ENCODE measurements at places on chromosomes 13 and 19.

- DNase-seq, result no peak
These were observed 9.4 kb upstream of the EVI5L start for GRCh38 chr19:7820588-7820987.

DNA sequence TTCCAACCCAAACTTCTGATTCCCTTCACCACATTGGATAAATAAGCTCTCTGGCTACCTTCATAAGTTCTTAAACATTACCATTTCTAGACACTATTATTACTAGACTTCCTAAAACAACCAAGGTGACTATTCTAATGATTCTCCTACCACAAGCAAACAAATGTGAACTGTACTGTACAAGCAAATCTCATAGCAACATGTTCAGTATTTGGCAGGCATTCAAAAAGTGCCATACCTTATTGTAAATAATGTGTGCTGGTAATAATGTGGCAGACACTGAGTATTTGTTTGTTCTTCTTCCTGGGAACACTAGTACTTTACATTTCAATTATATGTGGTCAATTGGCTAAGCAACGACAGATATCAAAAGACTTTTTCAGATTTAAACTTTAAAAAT, 986.0 kb upstream of the SPRY2 start:
- no peak for DNase-seq

- DNase-seq, result no peak
These were observed 3.2 kb upstream of the SPRYD7 start for GRCh38 chr13:49939321-49939720.

GRCh38 chr13:48593536-48593935, 60.2 kb upstream of the CYSLTR2 start:
- DNase-seq, result no peak

- DNase-seq, result peak; percentile 97
These were observed 36.1 kb downstream of the ACTN4 start for GRCh38 chr19:38683393-38684077.

DNA sequence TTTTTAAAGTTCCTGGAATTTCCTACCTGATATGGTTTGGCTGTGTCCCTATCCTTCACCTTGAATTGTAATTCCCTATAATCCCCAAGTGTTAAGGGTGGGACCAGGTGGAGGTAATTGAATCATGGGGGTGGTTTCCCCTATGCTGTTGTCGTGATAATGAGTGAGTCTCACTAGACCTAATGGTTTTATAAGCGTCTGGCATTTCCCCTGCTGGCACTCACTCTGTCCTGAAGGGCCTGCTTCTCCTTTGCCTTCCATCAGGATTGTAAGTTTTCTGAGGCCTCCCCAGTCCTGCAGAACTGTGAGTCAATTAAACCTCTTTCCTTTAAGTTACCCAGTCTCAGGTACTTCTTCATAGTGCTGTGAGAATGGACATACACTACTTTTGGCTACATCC, 298.7 kb downstream of the HS6ST3 start:
- DNase-seq, result no peak

- DNase-seq, result no peak
These were observed 4.2 kb downstream of the PDCD2L start for GRCh38 chr19:34408411-34408810.

- DNase-seq, result no peak
These were observed 204.0 kb upstream of the STARD13 start for GRCh38 chr13:33489563-33489962.

- DNase-seq, result peak; percentile 57
These were observed 4.0 kb upstream of the NKPD1 start for GRCh38 chr19:45164577-45165335.

DNA sequence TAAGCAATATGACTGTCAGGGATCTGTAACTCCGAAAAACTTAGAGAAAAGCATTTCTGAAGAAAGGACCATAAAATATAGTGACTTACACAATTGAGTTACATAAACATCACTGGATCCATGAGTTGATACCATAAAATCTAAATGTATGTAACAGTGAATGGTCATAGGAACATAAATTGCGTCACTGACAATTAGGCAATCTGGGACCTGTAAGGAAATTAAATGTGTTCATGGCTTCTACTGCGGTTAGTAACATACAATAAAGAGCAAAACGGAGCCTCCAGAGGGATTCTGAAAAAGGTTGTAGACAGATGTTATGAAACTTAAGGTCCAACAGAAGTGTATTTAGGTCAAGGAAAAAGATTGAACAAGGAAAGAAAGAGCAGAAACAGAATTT, 27.1 kb downstream of the POU4F1 start:
- no peak for DNase-seq

DNA sequence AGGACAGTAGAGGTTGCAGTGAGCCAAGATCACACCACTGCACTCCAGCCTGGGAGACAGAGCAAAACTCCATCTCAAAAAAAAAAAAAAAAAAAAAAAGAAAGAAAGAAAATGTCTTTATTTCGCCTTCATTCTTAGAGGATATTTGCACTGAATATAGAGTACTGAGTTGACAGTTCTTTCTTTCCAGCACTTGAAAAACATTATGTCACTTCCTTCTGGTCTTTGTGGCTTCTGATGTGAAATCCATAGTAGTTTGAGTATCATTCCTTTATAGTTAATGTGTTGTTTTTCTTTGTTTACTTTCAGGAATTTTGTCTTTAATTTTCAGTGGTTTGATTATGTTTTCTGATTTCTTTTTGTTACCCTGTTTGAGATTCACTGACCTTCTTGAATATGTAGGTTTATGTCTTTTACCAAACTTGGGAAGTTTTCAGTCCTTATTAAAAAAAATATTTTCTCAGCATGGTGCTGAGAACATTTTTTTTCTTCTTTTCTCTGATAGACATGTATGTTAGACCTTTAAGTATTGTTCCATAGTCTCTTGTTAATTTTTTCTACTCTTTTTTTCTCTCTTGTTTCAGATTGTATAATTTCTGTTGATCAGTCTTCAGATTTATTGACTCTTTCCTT, 50.1 kb downstream of the PCCA start:
- peak; percentile 65 for DNase-seq

- DNase-seq, result peak; percentile 72
These were observed 1.8 kb downstream of the HMGB1 start for GRCh38 chr13:30463787-30464495.

DNA sequence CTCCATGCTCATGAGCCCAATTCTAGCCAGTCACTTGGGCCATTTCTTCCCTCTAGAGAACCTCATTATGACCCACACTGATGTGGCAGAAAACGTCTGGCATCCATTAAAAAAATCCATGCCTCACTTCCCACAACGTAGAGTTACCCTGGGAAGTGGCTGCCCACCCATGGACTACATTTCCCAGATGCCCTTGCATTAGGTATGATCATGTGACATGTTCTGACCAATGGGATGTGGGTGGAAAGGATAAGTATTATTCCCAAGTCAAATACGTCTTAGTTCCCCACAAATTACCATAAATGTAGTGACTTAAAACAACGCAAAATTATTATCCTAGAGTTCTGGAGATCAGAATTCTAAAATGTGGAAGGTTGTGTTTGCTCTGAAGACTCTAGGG, 47.9 kb upstream of the ZNRF4 start:
- DNase-seq, result peak; percentile 25

- DNase-seq, result no peak
These were observed 53.2 kb downstream of the NWD1 start for GRCh38 chr19:16772841-16773240.

GRCh38 chr19:51417107-51417809, at the start of gene SIGLEC10:
TSS of gene SIGLEC10 (minus strand) at chr19:51417642. CDS start at chr19:51417581, 61 bp downstream.
- no peak for DNase-seq

GRCh38 chr13:24678151-24678550, 2.1 kb upstream of the ATP12A start:
- DNase-seq, result no peak

GRCh38 chr13:32707471-32707870, 121.2 kb downstream of the PDS5B start:
- DNase-seq, result no peak

DNA sequence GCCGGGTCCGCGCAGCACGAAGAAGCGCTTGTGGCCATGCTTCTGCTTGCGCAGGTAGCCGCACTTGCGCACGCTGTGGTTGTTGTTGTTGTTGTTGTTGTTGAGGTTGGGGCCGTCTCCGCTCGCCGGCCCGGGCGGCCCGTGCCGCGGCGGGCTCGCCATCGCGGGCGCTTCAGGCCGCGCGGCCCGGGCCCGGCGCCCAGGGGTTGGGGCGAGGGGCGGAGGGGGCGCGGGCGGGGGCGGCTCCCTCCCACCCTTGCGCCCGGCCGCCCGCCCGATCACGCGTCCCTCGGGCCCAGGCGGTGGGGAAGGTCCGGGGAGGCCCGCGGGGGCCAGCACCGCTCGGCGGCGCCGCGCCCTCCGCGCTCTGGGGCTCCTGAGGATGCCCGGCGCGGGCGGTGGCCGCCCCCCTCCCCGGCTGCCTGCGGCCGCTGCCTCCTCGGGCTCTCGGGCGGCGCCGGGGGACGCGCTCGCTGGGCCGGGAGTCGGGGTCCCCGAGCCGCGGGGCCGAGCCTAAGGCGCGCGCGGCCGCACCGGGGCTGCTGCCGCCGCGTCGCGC, 412 bp downstream of the IRS2 start:
- DNase-seq, result no peak

GRCh38 chr13:67557642-67558241, 327.6 kb upstream of the PCDH9 start:
- no peak for DNase-seq

DNA sequence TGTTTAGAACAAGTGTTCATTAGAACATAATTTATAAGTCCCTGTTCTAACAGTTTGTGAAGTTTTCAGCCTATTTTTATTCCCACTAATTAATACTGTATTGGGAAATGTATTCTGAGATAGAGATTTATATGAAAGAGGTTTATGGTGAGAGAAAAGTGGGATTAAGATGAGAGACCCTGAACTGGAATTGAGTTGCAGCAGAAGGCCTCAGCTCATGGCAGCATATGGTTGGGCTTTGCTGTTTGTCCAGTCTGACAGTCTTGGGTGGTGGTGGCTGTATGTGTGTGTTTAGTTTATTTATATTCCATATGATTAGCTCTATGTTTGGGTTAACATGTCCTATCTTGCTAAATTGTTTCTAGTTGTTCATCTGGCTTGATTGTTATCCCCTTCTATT, 575.1 kb downstream of the SLITRK5 start:
- no peak for DNase-seq

- no peak for DNase-seq
These were observed 1178.0 kb downstream of the UQCRFS1 start for GRCh38 chr19:28034936-28035335.

GRCh38 chr19:38869836-38870607, 8.1 kb downstream of the RINL start:
- peak; percentile 58 for DNase-seq

DNA sequence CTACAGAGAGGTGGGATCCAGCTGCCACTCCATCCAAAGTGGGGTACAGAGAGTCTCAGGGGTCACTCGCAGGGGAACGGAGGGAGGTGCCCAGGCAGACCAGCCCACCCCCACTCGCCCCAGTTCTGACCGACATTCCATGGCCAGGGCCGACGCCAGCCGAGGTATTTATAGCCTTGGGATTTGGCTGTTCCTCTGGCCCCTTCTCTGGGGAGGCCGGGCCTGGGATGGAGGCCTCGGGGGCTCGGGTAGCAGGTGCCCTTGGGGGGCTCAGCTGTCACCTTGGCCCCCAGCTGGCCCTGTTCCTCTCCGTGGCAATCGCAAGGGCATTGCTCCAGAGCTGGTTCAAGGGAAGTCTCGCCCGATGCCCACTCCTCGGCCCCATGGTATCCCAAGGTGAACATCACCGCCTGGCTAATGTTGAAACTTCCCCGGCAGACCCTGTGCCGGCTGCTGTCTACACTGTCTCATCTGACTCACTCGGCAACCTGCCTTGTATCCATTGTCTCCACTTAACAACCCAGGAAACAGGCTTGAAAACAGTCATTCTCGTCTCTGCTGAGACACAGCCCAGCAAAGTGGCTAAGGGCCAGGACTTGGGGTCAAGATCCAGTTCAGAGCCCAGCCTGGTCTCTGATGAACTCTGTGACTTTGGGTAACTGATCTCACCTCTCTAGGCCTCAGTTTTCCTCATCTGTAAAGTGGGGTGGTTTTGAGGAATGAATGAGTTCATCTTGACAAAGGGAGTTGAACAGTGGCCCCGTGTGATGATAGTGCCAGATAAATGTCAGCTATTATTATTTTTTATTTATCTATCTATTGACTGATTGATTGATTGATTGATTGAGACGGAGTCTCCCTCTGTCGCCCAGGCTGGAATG, 9.7 kb downstream of the PRKACA start:
- DNase-seq, result no peak

DNA sequence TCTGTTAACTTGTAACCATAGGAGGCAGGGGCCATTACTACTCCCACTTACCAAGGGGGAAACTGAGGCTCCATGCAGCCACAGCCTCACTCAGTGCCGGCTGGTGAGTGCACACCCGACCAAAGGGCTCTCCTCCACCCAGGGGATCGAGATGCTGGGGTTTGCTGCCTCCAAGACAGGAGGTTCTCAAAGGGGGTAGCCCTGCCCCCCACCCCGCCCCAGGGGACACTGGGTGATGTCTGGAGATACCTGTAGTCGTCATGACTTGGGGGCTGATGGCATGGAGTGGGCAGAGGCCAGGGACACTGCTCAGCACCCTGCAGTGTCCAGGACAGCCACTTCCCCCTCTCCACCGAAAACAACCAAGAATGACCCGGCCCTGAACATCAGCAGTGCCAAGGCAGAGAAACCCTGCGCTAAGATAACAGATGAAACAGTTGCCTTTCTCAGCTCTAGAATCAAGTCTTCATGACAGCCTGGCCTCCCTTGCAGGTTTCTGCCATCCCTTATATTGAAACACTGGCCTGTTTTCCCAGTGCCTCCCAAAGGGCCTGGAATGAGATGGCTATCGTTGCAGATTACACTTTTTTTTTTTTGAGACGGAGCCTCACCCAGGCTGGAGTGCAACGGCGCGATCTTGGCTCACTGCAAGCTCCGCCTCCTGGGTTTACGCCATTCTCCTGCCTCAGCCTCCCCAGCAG, 3.3 kb downstream of the REEP6 start:
- no peak for DNase-seq

DNA sequence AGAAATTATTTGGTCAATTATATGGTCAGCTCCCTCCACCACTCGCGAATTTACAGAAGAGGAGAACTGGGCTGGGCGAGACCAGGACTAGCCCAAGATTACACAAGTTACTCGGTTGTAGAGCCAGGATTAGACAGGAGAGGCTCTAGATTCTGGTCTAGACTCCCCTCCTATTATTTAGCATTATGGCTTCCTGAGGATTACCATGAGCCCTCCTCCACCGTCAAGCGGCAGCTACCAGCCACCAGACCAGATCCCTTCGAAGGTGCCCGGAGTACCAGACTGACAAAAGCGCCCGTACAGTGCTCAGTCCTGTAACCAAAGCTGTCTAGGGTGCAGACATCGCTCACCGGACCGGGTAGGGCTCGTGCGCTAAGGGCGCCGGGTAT, 497 bp upstream of the MLNR start:
- DNase-seq, result no peak

DNA sequence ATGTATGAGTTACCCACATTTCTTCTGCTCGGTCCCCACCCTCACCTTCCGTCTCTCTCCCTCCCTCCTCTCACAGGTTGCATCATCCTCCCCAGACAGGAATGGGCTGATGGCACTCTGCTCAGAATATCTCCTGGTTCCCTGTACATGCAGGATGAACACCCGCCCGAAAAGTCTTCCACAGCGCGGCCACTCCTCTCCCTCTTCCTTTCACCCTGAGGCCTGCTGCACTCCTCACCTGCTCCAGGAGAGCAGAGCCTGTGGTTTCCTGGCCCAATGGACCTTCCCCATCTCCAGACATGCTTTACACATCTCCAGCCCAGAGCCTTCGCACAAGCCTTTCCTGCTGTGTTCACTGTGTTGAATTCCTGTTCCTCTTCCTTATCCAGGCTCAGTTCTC, 40.9 kb downstream of the GSX1 start:
- no peak for DNase-seq

GRCh38 chr13:80256352-80256932, 84.5 kb downstream of the SPRY2 start:
- no peak for DNase-seq

Data from fibroblast of skin of back (primary cell).